Erythroblast (primary cell): ENCODE measurements at places on chromosomes 13 and 19.

- DNase-seq = no peak
These were observed 18.7 kb upstream of the SIAH3 start for GRCh38 chr13:45870232-45870631.

- peak; percentile 13 for DNase-seq
These were observed 5.3 kb downstream of the RNASEH2B start for GRCh38 chr13:50914848-50915247.

GRCh38 chr19:367963-368629 is 23.5 kb upstream of the MIER2 start:
- DNase-seq = no peak

GRCh38 chr19:46880431-46880830 is 19.6 kb downstream of the ARHGAP35 start:
- no peak for DNase-seq

DNA sequence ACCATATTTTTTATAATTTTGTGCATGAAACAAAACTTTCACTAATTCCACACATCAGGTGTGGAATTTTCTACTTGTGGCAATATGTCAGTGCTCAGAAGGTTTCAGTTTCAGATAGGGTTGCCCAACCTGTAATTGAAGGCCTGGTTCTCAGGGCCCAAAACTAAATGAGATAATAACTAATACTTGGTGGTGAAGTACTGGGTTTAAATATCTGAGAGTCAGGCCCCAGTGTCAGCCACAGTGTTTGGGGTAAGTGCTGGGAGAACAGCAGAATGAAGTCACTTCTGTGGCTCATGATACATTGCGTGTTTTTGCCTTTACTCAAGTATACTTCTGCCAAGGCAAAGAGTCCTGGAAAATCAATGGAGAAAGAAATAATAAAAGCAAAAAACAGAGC is 5.6 kb downstream of the SAFB start:
- no peak for DNase-seq
